ENCODE measurements at places on chromosomes 5 and 9.

- no peak for DNase-seq
These were observed 30.5 kb upstream of the CREBRF start for GRCh38 chr5:173025651-173026050.

GRCh38 chr9:15231788-15232635 lies 75.0 kb downstream of the TTC39B start:
- DNase-seq: peak; percentile 28

DNA sequence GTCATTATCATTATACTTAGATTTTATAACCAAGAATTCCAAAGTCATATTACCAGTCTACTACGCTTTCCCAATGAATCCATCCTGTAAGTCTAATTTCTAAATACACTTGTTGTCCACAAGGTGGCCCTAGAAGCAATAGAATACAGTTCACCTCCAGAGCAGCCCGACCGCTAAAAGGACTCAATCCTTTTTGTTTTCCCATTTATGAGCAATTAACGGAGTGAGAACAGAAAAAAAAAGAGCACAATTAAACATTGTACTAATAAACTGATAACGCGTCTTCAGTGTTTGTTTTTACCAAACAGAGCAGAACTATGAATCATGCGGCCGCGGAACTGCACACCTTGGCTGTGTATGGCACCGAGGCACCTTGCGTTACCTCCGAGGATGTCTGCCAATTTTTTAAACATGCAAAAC lies 160.7 kb upstream of the DAPK1 start:
- no peak for DNase-seq

GRCh38 chr5:124736082-124736804 lies 10.2 kb downstream of the ZNF608 start:
- DNase-seq: no peak

GRCh38 chr5:107505763-107506534 lies 164.8 kb downstream of the EFNA5 start:
- no peak for DNase-seq

- no peak for DNase-seq
These were observed 343.6 kb downstream of the CSNK1G3 start for GRCh38 chr5:123855609-123856008.
